ENCODE measurements at places on chromosomes 1 and 21.

DNA sequence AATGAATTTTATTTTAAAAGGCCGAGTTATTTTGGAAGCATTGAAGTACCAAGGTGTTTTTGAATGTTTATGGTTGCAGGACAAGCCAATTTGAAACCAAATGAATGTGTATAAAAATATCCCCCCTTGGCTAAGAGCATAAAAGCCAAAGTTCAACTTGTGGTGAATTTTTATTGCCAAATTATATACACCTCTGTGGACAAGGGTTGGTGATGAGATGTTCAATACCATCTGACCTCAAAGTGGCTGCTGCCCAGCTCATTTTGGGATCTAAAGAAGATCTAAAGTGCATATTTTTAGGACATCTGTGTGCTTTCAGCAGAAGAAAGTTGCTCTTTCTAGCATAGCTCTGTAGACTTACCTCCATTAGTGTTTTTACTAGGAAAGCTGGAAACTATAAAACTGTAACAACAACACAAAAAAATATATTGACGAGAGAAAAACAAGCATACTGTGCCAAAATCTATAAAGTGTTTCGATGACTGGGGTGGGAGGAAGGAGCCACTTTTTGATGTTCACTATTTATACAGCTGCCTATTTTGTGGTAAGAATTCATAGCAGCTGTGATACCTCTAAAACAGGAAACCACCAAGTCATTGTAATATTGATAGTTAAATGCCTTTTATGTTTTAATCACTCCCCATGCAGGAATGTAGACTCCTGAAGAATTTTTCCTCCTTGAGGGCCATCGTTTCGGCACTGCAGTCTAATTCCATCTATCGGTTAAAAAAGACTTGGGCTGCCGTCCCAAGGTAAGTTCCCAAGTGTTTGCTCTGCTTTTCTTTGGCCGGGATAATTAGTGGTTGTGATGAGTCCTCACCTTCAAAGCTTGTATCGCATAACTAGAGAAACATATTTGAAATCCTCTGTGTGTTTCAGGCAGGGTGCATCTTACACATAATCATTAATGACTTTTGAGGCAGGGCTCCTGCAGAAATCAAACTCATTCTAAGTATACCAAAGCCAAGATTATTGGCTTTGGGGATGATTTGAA lies 83.2 kb downstream of the RGL1 start:
- DNase-seq, result no peak

GRCh38 chr1:23367451-23367790 lies 2.2 kb downstream of the ZNF436 start:
- DNase-seq, result no peak

DNA sequence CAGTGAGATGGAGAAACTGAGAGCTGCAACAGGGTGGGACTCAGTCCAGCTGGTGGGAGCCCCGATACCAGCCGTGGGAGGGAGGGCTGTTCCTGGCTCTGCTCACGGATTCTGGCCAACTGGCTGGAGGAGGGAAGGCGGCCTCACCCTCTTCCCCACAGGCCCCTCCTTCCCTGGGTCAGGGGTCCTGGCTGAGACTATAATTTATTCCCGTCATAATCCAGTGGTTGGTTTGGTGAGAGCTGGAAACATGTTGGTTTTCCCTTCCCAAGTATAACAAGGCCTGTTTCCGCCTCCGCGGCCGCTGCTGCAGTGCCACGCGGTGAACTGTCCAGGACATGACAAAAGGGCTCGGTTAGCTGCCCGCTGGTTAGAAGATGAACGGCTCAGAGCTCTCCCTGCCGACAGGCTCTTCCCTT lies 10.0 kb downstream of the PTPRF start:
- DNase-seq, result no peak

DNA sequence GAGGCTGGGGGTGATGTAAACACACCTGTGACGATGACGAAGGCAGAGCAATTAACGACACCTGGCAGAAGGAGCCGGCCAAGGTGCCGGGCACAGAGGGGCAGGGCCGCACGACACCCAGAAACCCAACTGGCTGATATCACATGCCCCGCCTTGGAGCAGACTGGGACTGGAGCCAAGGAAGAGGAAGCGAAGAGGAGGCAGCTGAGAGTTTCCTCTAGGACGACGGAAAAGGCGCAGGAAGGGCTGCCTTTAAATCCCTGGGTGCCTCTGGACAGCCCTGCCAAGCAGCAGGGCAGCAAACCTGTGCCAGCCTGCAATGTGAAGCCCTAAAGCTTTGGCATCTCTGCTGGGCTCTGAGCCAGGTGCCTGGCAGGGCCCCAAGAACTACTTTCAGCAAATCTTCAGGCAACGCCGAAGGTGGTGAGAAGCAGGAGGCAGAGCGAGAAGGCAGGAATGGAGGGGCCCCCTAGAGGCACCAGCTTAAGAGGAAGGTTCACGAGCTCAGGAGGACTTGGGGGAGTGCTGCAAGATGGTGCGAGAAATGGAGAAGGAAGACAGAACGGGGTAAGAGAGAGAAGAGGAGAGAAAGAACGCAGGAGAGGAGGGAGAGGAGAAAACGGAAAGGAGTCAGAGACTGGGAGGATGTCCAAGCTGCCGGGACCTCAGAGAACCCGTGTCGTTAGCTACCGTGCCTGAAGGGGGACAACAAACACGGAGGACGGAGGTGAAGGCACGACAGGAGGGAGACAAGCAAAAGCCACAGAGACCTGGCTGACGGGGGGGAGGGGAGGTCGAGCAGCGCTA lies 25.3 kb upstream of the PEF1 start:
- no peak for DNase-seq

DNA sequence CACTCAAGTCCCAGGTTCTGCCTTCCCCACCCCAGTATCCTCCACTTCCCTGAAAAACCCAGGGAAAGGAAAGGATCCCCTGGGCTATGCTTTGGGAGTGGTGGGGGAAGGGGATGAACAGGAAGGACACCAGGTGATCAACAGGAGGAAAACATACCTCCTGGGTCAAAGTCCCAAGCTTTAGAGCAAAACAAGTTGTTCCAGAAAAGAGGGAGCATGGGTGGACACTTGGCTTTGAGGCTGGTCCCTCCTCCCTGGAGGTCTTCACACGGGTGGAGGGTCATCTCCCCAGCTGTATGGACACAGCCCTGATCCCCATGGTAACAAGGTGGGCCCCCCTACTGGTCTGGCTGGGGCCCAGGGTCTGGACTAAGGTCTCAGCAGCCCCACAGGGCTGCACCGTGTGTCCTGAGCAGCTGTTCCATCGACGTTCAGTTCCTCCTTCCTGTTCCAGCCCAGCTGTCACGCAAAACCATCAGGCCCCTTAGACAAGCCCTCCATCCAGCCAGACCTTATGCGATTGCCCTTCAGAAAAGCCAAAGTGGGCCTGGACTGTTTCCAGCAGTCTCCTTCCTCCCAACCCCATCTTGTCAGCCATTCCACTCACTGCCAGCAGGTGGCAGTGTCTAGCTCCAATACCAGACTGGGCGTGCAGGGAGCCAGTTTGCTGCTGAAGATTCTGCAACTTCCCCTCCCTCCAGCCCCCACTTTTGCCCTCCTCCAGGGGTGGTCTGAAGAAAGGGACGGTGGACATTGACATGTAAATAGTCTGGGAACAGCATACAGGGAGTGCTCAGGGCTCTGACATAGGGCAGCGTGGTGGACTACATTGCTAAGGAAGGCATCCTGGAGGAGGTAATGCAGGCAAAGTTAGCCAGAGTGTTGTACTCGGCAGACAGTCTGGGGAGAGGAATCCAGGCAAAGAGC lies 2.9 kb upstream of the PDZK1IP1 start:
- peak; percentile 72 for DNase-seq

DNA sequence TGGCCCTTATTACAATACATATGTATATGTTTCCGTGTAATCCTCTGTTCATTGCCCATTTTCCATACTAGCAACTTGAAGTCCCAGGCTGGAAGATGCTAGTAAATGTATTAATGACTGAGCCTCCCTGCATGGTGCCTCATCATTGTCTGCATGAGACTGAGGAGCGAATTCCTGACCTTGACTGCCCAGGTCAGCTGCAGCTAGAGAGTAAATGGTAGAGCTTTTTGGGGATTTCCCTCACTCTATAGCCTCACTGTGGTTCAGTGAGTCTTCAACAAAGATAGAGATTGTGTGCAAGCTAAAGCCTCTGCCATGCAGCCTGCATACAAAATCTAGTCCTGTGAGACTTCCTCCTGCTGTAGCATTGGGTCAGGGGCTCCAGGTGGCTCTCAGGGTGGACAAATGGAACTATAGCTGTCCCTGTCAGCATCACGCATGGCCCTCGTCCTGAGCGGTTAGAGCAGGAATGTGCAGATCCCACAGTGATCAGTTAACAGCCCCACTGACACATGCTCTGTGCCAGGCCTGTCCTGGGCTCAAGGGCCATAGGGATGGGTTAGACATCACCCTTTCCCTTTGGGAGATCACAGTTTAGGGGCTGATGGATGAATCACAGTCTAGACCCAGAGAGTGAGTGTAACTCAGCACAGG lies 741.7 kb downstream of the MATN1 start:
- DNase-seq, result no peak

DNA sequence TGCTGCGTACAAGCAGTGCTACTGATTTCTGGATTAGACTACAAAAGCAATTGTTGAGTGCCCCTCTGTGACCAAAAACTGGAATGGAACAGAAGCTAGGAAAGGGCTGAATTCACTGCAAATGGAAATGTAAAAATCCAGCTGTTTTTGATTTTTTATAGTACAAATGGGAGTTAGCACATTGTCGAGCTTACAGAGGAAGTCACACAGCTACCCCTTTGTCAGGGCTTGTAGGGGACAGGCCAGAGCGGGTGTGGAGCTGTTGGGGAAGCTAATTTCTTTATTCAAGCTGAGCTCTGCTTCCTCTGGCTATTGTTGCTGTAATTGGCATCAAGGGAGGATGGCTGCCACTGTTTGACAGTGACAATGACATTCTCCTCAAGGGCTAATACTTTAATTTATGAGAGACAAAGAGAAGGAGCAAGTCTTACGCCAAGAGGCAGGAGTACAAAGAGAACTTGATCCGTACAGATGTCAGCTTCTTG lies 96.1 kb downstream of the SLC35F3 start:
- DNase-seq, result no peak

DNA sequence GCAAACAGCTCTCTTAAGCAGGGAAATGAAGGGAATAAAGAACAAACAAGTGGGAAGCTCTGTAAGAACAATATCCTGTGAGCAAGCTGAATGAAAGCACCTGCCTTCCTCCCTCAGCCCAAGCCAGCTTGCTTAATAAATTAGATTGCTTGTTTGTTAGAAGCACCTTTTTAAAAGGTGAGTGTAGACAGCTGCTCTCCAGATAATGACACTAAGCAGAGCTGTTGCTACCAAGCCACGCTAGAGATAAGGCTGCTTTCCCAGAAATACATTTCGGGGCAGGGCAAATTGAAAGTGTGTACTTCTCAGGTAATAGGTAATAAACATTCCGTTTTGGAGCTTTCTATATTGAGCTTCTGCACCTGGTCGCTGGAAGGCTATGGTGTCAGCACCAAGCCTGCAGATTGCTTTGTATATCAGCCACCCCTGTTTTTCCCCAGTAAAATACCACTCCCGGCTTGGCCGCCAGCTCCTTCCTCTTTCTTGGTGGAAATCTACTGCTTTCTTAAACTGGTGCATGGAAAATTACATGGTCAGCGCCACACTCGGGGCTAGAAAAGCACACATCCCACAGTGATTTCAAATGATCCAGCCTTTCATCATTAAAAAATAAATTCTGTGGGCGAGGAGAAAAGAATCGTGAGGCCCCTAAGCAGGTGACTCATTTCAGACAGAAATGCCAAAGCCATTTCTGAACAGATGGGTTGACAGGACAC lies 151.3 kb downstream of the ETS2 start:
- no peak for DNase-seq

GRCh38 chr1:199956005-199956404 lies 71.5 kb upstream of the NR5A2 start:
- no peak for DNase-seq

- no peak for DNase-seq
These were observed 311.8 kb downstream of the PTPRU start for GRCh38 chr1:29548091-29548490.

DNA sequence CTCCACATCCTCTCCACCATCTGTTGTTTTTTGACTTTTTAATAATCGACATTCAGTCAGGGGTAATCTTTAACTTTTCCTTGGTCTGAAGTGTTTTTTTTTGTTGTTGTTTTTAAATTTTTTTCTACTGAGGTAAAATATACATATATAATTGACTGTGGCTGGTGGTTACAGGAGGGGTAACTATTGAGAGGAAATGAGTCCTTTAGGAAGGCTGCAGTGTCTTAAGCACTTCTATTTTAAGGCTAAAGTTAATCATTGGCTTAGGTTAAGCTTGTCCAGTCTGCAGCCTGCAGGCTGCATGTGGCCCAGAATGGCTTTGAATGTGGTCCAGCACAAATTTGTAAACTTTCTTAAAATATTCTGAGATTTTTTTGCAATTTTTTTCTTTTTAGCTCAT lies 172.5 kb downstream of the CTH start:
- DNase-seq, result no peak

DNA sequence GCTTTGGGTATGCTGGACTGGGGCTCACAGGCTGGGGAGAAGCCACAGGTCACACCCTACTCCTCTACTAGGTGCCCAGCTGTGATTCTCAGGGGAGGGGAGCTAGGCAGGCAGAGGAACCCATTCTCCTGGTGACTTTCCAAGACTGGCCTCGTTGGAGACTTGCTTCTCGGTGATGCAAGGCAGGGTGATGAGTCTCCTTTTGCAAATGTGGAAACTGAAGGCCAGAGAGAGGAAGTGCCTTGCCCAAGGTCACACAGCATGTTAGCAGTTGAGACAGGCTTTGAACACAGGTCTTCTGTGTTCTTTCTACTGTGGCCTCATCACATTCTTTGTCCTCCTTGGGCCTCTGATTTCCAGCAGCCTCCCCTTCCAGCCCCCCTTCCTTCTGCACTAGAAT lies 20.5 kb upstream of the C1QA start:
- no peak for DNase-seq

DNA sequence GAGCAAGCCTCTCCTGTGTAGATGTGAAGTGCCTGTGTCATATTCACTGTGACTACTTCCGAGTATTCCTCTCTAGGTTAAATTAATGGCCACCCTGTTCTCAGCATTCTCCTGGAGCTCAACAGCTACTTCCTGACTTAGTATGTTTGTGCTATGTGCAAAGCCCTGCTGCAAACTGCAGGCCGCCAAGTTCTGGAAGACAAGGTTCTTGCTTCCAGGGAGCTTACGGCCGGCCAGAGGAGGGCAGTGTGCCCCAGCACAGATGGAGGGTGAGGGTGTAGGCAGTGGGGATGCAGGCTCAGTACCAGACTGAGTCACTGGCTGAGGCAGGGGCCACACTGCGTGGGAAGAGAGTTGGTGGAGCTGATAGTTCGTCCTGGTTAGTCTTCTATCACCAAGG lies 43.2 kb downstream of the ELK4 start:
- DNase-seq, result no peak

DNA sequence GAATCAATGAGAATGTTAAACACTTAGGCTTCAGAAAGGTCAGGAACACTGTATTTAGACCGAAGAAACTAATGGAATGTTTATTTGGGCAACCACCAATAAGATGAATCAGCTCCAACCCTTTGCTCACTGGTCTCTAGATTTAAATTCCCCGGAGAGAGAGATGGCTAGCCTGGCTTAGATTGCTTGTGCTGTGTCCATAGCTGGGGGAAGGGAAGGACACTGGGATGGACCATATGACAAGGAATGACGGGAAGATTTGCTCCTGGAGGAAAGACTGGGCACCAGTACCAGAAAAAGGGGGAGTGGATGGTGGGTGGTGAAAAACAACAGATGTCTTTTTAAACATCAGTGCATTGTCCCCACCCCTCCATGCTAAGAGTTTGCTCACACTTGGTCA lies 426.6 kb downstream of the DUSP10 start:
- DNase-seq, result no peak

GRCh38 chr21:38159355-38159754 lies 97.4 kb upstream of the KCNJ15 start:
- peak; percentile 32 for DNase-seq

All from activated naive CD8-positive, alpha-beta T cell treated with anti-CD3 and anti-CD28 coated beads, Interleukin-2, amount 10 ng/mL, durations not matched to agents 7 days and 5 days (primary cell).